ENCODE measurements at places on chromosomes 6 and 20.

DNA sequence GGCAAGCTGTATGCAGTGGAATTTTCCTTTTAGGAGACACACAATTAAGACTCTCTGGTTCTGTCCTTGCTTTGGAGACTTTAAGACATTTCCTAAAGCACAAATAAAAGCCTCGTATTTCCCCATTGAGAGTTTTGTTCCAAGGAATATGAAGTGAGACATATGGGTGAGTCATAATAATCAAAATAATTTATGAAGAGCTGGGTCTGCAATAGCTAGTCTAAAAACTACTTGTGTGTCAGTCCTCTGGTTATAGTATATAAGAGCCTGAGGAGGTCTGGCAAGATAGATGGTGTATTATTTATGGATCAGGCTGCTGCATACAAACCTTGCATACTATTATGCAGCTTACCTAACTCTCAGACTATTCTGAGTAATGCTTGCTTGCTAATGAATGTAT lies 142.6 kb downstream of the ADGRG6 start:
- DNase-seq = no peak

DNA sequence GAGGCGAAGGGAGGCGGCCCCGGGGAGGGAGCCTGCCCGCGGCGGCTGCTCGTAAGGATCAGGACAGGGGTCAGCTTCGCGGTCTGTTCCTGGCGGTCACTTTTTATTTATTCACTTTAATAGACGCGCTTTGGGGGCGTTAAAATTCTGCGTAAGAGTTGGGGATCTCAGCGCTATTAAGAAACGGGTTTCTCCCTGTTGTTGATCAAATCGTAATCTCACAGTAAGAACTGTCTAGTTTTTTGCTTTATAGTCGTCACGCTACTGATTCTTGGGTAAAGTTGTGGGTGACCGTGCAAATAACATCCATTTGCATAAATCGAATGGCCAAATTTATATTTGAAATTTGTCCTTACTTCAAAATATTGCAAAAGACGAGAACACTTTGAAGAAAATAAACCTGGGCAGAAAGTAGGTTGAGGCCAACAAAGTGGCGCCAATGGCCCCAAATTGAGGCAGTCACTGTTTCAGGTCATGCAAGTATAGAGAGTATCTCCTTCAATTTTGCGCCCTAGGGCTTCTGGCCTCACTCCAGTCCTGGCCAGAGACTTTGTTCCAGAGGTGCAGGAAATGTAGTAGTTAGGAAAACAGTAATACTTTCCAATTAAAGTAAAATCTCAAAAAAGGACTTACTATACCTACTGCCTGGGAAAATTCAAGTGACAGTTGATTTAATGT lies 963 bp upstream of the RMND1 start:
- no peak for DNase-seq

DNA sequence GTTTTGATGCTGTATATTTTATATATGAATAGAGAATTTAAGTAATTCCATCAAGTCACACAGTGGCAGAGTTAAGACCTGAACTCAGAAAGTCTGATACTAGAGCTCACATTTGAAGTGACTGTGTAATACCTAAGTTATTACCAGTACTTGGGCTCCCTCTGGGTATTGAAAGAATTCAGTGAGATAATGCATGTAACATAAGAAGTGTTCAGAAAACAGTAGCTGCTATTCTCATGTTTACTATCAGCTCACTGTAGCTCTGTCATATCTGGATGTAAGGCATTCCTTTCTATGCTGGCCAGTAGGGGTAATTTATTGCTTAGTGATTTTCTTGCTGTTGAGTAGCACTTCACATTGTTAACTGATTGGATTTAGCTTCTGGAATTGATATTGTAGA lies 44.6 kb downstream of the NKX2-4 start:
- no peak for DNase-seq

DNA sequence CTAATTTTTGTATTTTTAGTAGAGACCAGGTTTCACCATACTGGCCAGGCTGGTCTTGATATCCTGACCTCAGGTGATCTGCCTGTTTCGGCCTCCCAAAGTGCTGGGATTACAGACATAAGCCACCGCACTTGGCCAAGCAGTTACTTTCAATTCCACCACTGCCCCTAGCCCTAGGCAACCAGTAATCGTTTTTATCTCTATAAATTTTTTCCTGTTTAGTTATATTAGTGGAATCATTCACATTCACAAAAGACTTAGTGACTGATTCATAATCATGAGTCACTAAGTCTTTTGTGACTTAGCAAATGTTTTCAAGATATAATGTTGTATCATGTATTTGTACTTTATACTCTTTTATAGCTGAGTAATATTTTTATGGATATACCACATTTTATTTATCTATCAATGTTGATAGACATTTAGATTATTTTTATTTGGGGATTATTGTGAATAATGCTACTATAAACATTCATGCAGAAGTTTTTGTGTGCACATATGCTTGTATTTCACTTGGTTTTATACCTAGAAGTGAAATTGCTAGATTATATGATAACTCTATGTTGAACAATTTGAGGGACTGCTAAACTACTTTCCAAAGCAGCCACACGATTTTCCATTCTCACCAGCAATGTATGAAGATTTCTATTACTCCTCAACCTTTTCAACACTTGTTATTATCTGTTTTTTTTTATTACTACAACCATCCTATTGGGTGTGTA lies 421.4 kb upstream of the ID4 start:
- DNase-seq = no peak

GRCh38 chr20:1877609-1878200 lies 17.5 kb upstream of the SIRPA start:
- no peak for DNase-seq

DNA sequence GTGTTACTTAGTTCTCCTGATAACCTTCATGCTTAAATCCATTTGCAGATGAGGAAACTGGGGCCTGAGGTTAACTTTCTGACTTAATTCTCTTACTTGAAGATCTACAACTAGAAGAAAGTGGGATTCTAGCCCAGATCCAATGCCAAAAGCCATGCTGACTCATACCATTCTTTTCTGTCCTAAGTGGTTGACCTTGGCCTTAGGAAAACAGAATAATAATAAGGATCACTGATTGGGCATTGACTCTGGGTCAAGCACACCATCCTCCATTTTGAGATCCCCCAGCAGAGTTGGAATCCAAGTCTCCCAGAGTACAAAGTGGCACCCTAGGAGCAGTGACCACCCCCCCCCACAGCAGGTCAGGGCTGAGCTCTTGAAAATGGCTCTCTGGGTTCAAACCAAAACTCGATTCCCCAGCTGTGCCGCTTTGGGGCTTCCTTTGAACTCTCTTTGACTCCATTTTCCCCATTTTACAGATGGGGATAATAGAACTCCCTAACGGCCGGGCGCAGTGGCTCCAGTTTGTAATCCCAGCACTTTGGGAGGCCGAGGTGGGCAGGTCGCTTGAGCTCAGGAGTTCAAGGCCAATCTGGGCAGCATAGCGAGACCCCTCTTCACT lies 12.8 kb upstream of the ZNF217 start:
- no peak for DNase-seq

- DNase-seq = no peak
Observed at GRCh38 chr6:164731539-164731938, 577.9 kb downstream of the C6orf118 start.

GRCh38 chr6:108632441-108632840 lies 71.7 kb downstream of the FOXO3 start:
- DNase-seq = no peak

- DNase-seq = no peak
Observed at GRCh38 chr6:5663259-5663658, 343.5 kb downstream of the NRN1 start.

DNA sequence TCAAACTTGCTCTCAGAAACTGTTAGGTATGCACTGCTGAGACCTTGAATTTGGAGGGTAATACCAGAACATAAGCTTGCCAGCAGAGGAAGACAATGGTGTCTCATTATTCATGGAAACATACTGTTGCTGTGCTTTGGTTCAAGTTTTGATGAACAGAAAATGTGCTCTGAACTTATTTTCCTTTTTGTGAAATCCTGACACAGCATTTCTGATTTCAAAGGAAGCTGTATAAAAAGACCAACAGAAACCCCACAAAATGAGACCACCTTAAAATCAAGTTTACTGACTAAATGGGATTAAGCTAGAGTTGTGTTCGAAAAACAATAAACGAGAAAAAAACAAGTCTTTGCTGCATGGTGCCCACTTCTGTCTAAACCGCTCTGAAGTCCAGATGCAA lies 70.3 kb downstream of the PRDM1 start:
- DNase-seq = no peak

- no peak for DNase-seq
Observed at GRCh38 chr6:44470746-44471145, 83.2 kb downstream of the CDC5L start.

GRCh38 chr6:93416571-93417420 lies 2.6 kb downstream of the EPHA7 start:
- DNase-seq = no peak

DNA sequence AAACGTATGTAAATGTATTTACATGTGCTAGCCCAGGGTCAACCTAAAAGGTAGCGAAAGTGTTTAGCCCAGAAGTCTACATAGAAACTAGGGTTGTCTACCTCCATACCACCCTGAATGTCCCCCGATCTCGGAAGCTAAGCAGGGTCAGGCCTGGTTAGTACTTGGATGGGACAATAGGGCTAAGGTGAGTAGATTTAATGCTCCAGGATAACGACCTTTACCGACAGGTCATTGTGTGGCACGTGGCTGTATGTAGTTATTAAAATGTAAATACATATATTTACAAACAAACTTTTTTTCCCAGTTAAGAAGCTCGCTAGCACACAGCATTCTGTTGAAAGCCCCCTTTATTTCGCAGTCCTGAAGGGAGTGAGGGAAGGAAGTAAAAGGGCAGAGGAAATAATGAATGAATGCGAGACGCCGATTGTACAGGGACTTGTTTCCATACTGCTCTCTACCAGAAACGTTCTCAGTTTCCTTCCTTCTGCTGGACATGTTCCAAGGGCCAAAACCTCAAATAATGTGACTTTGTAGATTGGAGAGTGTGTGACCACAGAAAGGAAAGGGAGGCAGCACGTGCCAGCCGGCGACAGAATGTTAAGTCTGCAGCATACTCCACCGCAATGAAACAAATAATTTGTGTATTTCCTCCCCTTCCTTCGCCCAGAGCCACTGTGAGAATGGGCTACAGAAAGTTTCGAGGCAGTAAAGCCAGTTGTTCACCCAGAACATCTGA lies 612 bp downstream of the ADAT2 start:
- DNase-seq = no peak

DNA sequence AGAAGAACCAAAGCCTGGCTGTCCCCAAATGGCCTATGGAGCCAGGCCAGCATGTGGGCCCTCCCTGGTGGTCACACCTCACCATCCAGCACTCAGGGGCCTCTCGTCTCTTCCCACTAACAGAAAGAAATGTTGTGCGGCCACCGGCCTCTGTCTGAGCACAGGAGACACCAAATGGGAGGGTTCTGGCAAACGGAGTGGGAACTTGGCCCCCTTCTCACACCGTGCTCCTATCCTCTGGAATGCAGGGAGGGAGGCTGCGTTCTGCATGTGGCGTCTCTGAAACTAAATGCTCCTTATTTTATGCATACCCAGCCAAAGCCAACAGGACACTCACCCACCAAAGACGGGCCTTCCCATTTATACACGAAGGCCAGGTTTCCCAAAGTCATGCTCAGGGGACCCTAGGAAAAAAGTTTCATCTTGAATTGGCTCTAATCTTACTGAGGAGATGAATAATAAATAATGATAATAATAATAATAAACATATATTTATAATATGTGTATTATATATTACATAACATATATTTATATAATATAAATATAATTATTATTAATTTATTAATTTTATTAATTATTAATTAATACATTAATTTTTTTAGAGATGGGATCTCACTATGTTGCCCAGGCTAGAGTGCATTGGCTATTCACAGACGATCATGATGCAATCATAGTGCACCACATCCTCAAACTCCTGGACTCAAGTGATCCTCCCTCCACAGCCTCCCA lies 102.4 kb downstream of the FOXF2 start:
- DNase-seq = no peak

DNA sequence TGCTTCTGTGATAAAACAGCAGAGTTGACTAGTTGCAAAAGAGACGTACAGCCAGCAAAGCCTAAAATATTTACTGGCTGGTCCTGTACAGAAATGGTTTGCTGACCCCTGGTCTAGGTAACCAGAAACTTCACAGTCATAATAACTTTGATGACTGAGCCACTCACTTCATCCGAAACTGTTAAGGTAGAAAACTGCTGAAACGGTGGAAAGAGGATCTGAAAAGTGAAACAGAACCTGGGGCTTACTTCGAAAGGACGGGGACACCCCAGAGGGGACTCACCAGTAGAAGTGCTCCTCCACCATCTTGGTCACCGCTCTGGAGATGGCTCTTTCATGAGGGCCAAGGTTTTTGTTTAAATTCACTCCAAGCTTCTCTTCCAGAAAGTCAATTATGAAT lies 16.4 kb downstream of the FAXC start:
- no peak for DNase-seq

DNA sequence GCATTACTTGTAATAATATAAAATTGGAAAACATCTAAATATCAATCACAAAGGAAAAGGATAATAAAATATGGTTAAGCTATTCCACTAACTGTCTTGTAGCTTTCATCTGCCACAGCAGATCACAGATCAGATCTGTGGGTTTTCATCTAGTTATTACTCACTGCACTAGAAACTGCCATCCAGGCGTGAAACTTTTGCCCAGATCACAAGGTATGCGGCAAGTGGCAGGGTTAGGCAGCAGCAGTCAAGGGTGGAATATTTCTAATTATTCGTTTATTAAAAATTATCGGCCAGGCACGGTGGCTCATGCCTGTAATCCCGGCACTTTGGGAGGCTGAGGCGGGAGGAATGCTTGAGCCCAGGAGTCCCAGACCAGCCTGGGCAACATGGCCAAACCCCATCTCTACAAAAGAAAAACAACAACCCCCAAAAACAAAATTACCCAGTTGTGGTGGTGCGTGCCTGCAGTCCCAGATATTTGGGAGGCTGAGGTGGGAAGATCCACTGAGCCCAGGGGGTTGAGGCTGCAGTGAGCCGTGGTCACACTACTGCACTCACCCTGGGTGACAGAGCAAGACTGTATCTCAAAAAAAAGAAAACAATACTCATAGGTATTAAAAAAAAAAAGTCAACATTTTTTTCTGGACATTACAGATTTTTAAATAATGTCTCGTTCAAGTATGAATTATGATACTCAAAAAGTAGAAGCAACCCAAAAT lies 32.1 kb downstream of the BEND3 start:
- no peak for DNase-seq
